ENCODE measurements at places on chromosomes 1 and 21.

DNA sequence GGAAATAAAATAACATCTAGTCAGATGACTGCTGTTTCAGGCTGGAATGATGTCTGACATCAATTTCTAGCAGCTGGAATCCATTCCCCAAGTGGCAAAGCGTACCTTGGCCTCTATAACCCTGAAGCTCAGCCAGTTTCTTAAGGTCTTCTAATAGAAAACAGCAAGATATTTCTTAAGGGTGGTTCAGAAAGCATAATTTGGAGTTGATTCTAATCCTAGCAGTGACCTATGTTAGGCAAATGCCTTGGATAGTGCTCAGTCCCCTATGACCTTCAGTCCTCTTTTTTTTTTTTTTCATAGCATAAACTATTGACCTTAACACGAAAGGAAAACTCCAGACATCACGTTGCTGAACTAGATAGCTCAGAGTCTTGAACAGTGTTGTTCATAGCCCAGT, 56.5 kb downstream of the LAMC2 start:
- no peak for DNase-seq

DNA sequence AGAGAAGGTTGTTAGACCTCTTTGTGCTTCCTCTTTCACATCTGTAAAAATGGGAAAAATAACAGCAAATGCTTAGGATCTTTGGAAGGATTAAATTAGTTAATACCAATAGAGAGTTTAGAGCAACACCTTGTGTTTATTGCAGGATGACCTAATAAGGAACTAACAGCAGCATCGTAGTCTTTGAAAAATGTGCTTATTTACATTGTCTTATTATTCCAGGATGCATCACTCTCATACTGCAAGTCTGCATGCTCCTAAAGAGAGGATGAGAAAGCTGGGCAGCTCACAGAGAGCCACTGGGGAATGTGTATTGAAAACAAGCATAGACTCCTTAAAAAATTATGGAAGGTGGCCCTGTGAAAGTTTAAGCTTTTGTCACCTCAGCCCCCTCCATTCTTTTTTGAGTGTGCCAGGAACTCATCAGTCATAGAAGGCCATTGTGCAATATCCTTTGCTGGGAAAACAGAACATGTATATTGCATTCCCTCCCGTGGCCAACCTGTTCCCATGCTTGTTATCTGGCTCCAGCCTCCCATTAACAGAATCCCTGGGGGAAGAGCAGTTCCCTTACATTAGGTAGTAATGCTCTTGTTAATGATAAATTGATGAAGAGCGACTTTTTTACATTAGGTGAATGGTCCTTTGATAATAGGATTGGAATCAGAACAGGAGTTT, 180.7 kb downstream of the ZNF326 start:
- no peak for DNase-seq

- DNase-seq: no peak
Observed at GRCh38 chr1:11134251-11134897, 34.7 kb upstream of the EXOSC10 start.

DNA sequence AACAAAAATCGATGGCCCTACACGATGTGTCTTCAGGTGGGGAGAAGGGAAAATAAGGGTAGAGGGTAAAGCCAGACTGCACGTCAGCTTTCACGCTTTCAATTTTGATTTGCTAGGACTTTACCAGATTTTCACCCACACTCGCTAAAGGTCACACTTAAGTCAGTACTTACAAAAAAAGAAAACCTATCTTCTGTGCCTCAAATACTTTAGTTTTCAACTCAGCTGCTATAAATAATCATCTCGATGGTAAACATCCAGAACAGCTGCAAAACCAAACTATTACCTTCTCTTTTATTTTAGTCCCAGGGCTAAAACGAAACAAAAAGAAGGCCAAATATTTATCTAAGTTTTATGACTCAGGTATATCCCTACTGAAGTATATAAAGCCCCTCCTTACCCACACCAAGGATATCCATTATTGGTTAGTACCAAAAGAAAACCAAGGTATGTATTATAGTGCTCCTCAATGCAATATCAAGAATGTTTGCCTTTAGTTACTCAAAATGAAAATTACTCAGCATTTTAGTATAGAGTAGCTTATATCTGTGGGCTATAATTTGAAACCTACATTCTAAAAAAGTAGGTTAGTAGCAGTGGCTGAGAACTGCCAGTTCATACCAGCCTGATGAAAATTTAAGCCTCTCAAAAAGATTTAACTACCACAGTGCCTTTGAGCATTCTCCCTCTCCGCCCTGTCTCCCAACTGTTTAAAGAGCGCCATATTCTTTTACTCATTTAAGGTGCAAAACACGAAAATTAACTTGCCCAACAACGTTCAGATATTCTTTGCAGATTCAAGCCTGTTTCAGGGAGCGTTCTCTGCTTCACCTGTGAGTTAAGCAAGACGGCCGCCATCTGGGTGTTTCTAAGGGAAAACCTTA, 1.5 kb downstream of the CSDE1 start:
- DNase-seq: no peak

- DNase-seq: no peak
Observed at GRCh38 chr1:159867664-159868026, 5.2 kb upstream of the VSIG8 start.

- no peak for DNase-seq
Observed at GRCh38 chr1:26375081-26375480, 2.5 kb upstream of the ZNF683 start.

DNA sequence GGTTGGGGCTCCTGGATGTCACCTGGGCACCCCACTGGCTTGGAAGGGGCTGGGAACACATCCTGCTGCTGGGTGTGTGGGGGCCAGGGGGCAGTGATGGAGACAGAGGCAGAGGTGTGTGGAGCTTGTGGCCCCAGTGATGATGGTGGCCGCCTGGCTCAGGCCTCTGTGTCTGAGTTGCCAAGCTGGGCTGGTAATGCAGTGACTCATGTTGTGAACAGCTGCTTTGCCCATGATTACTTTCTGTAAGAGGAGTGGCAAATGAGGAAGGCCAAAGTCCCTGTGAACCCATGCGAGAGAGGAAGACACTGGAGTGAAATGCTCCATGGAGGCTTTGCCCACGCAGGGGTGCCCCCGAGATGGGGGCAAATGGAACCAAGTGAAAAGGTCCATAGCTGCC, 86.8 kb downstream of the KCNJ6 start:
- no peak for DNase-seq

- DNase-seq: no peak
Observed at GRCh38 chr1:60894130-60894529, 188.2 kb upstream of the NFIA start.

DNA sequence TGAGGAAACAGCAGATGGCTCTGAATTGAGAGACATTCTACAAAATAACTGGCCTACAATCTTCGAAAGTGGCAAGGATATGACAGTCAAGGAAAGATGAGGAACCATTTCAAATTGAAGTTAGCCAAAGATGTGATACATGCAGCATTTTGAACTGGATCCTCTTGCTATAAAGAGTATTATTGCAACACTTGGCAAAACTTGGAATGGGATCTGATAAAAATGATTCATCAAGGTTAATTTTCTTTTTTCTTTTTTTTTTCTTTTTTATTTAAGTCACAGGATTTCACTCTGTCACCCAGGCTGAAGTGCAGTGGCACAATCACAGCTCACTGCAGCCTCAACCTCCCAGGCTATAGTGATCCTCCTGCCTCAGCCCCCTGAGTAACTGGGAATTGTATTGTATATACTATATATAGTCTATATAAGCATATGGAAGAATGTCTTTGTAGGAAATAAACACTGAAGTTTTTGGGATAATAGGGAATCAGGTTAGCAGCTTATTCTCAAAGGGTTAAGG, 49.8 kb upstream of the GJA8 start:
- DNase-seq: no peak

DNA sequence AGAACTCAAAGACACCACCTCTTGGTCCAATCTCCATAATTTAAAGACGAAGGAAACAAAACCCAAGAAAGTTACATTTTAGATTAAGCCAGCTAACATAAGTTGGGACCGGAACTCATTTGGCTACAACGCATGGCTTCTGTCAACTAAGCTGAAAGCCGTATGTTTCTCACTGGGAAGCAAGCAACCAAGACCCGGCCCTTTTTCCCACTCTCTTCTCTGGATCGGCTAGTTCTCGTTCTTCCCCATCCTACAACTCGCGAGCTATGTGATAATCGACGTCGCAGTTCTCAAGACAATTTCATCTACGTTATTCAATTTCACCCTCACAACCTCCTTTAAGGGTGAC, 601 bp downstream of the CCT8 start:
- DNase-seq: no peak

DNA sequence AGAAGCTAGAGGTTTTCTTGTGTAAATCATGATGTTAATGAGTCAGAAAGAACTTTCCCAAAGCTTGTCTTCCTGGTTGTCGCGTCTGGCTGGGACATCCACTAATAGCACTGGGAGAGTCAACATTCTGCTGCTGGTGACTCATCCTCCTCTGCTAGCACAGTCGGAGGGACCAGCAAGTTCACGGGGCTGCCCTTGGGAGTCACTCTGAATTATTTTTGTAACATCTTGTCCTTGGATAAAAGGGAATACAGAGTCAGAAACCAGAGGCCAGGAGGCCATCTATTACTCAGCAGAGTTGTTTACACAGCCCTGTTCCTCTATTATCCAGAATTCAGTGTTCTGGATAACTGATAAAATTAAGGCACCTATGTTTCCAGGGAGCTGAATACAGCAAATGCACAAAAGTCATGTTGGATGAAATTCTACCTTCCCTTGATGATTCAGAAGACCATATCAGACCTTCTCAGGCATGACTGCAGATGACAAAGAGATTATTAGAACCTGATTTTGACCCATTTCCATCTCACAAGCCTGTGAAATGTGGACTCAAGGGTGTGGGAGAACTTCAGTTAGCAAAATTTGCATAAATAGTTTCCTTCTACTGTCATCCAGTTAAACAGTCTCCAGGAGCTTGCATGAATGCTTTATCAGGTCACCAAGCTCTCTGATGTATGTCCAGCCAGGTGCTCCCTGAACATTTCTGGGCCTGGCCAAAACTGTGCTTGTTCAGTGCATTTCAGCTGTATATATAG, 68.1 kb downstream of the JAK1 start:
- no peak for DNase-seq

GRCh38 chr1:160134791-160135572, 16.4 kb upstream of the ATP1A4 start:
- DNase-seq: no peak
